ENCODE measurements at places on chromosomes 7 and 10. TPM values are rescaled to one million over a fixed set of nuclear protein-coding genes. Genes with fewer than 3 reads are reported as not detected.
A peak's percentile ranks its signal among the peaks of the same experiment; 100 is the strongest.

STAG3 gene
- 1.1 TPM for total RNA-seq

VAX1 gene
- total RNA-seq: 0.27 TPM

STRIP2 gene
- total RNA-seq: 3.3 TPM

TACR2 gene
- not detected for total RNA-seq

ADIRF gene
- total RNA-seq: not detected

DNA sequence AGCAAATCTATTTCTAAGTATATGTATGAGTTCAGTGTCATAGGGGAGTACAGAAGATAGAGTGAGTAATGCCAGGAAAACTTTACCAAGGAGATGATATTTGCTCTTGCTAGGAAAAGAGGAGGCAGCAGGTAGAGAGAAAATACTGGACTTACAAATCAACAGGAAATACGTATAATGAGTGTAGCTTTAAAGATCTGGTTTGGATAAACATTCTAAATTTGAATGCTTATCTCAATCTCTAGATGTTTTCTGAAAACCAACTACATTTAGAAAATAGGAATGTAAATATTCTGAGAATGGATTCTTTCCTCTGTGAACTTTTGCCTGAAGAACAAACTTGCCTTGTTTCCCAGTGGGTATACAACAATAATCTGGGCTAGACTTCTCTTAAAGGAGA lies 46.9 kb upstream of the GNAI1 start:
- H3K27ac ChIP-seq: no peak overlapping the region
- no peaks in the 10 kb centered on the region for H3K36me3 ChIP-seq
- no peak overlapping the region for H3K4me3 ChIP-seq
- no peaks in the 10 kb centered on the region for H3K27me3 ChIP-seq
- no peaks in the 10 kb centered on the region for H3K4me1 ChIP-seq

- H3K36me3 ChIP-seq: peaks cover under 1% of the 10 kb centered on the region
- peaks cover 3% of the 10 kb centered on the region for H3K27me3 ChIP-seq
- H3K4me3 ChIP-seq: no peak overlapping the region
- DNase-seq: no peak
Measured at GRCh38 chr7:87473192-87473591, 2.3 kb downstream of the ABCB4 start.

DNA sequence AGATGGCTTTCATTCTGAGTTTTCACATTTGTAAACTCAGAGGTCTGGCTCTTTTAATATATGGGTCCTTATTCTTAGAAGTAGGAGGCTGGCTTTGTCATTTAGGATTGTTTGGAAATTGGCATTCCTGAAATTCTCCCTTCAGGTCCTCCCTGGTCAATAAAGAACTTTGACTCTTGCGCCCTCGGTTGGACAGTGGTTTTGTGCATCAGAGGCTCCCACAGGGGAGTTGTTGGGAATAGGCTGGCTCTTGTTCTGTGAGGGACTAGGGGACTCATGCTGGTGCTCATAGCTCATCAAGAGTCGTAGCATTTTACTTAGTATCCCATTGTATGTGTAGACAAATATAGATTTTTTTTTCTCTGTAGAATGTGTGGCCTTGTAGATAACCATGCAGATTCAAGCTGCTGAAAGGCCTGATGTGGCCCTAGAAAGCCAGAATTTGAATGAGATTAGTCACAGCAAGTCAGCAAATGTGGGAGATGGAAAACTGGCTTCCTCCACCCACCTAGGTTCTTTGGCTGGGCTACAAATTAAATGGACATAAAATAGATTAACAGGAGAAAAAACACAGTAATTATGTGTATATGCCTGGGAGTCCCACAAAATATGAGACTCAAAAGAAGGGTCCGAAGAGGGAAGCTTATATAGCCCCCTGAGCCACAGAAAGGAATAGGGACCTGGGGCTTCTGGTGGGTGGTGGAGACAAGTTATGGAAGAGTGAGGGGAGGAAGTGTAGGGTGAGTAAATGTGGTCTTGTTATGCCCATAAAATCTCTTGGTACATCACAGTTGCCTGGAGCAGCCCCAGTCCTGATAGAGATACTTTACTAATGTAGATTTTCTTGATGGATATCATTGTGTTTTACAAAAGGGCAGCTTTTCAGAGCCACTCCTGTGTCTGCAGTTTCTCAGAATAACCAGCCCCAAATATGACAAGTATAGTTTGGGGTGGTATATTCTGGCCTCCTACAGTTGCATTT lies 94.6 kb upstream of the BTBD16 start:
- H3K27ac ChIP-seq: peak overlapping the region; percentile 69
- H3K4me3 ChIP-seq: peak overlapping the region; percentile 67
- H3K4me1 ChIP-seq: peaks cover 69% of the 10 kb centered on the region
- no peaks in the 10 kb centered on the region for H3K36me3 ChIP-seq
- H3K27me3 ChIP-seq: peaks cover 10% of the 10 kb centered on the region

DNA sequence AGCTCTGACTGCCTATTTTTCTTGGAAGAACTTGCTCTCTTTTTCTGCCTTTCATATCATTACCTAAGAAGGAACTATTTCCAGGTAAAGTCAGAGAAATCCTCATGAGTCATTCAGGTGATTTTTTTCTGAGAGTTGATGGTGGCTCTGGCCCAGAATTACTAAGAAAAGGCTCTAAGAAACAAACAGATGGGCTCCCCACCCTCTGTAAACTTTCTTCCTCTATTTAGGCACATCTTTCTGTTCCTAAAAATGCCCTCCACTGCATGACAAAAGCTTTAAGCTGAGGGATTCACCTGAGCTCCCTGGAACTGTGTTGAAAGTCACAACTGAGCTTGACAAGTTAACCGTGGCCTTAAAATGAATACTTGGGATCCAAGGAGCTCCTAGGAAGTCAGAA lies 1.6 kb downstream of the OLAH start:
- no peak for DNase-seq
- no peaks in the 10 kb centered on the region for H3K36me3 ChIP-seq
- no peak overlapping the region for H3K27ac ChIP-seq
- no peaks in the 10 kb centered on the region for H3K4me1 ChIP-seq

DNA sequence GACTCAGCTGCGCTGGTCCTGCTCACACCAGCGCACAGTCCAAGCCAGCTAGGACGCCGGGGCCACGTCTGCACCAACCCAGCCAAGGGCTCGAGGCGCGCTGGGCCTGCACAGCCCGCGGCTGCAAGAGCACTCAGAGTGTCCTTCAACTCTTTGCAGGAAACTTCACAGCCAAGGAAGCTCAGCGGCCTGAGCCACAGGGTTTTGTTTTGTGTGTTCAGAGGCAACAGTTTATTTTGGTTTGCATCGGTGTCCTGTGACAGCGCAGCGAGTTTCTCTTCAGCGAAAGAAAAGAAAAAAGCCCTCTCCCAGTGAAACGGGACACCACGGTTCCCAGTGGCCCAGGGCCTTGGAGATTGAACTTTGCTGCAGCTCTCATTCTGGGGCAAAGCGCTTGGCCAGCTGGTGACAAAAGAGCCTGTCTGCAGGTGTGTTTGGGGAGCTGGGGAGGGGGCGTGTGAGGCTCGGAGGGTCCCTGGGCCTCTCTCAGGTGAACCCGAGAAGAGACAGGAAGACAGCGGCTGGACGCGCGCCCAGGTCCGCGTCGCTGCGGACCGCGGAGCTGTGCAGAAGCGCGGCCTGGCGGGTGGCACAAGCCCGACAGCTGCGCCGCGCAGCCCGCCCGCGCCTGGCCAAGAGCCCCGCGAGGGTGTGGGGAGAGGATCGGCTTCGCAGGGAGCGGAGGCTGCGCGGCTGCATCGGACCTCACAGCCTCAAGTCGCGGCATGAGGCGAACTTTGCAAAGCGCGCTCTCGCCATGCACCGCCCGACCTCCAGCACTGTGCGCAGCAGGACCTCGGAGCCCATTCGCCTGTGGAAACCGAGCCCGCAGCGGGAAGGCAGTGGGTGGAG lies 922 bp downstream of the CXCL12 start:
- H3K4me3 ChIP-seq: peak overlapping the region; percentile 82
- no peak overlapping the region for H3K27ac ChIP-seq
- peaks cover 12% of the 10 kb centered on the region for H3K27me3 ChIP-seq
- H3K36me3 ChIP-seq: no peaks in the 10 kb centered on the region

DNA sequence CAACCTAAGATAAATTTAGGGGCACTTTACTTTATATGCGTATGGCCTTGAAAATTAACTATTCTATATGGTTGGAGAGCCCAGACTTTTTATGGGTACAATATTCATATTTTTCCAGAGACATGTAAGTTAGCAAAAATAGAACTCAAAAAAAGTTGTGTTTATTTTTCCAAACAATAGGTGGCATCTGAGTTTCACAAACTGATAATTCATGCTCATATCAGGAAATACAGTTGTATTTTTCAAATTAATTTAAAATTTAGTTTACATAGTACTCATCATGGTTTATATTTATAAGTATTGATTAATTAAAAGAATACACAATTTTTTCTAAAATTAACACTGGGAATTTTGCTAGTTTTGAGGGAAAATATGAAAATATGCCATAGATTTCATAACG lies 34.6 kb downstream of the ANKRD7 start:
- no peaks in the 10 kb centered on the region for H3K27me3 ChIP-seq
- H3K4me1 ChIP-seq: no peaks in the 10 kb centered on the region
- no peak for DNase-seq
- no peaks in the 10 kb centered on the region for H3K36me3 ChIP-seq
- H3K27ac ChIP-seq: no peak overlapping the region
- no peak overlapping the region for H3K4me3 ChIP-seq

- H3K4me1 ChIP-seq: peaks cover 3% of the 10 kb centered on the region
- H3K27me3 ChIP-seq: peaks cover 59% of the 10 kb centered on the region
- DNase-seq: peak; percentile 33
- H3K4me3 ChIP-seq: peak overlapping the region; percentile 9
- H3K36me3 ChIP-seq: peaks cover 3% of the 10 kb centered on the region
- H3K27ac ChIP-seq: no peak overlapping the region
Measured at GRCh38 chr7:27188386-27189294, 3.6 kb upstream of the HOXA11 start.

DNA sequence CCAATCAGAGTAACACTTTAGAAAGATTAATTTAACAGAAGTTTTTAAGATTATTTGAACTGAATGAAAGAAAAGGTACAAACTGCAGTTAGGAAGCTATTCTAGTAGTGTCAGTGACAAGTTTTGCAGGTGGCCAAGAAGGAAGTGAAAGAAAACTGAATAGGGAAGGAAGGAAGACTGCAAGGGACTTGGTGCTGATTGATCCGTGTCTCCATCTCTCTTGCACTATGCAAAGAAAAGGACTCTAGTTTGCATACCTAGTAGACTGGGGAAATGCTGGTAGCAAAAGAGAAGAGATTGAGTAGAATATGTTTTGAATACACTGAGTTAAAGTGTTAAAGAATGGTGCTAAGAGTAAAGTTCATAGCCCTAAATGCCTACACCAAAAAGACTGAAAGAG lies 33.0 kb downstream of the OR6V1 start:
- no peak for DNase-seq
- H3K27ac ChIP-seq: no peak overlapping the region
- H3K4me1 ChIP-seq: no peaks in the 10 kb centered on the region
- H3K4me3 ChIP-seq: no peak overlapping the region
- peaks cover 9% of the 10 kb centered on the region for H3K36me3 ChIP-seq

DNA sequence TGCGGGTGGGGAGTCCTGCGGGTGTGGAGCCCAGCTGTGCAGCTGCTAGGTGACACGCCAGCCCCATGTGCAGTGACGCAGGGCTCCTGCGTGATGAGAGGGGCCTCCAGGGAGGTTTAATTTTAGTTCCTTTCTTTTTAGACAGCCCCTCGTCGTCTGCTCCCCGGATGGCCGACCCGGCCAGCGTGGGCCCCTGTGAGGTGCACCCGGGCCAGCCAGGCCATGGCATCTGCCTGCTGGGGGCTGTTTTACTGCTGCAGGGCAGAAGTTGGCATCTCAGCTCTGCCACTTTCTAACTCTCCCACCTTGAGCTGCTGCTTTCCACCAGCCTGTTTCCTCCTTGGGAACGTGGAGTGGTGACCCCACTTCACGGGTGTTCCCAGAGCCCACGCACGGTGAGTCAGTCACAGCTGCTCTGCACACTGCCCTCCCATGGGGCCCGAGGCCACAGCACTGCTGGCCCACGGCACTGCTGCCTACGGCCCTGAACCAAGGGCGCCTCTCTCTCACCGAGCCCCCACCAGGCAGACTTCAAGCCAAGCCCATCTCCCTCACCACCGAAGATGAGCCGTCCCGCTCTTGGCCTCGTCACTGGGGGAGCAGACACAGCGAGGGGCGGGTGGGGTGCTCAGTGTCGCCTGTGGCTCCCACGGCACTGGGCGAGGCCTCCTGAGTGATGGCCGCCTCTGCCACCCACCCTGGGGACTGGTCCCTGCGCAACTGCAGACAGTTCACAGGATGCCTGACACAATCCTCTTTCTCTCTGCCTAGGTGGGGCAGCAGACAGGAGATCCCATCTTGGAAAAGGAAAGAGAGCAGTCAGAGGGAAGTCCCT lies 21.3 kb downstream of the CYP2W1 start:
- H3K27ac ChIP-seq: peak overlapping the region; percentile 87
- DNase-seq: peak; percentile 35
- peaks cover 4% of the 10 kb centered on the region for H3K36me3 ChIP-seq
- no peak overlapping the region for H3K4me3 ChIP-seq

DNA sequence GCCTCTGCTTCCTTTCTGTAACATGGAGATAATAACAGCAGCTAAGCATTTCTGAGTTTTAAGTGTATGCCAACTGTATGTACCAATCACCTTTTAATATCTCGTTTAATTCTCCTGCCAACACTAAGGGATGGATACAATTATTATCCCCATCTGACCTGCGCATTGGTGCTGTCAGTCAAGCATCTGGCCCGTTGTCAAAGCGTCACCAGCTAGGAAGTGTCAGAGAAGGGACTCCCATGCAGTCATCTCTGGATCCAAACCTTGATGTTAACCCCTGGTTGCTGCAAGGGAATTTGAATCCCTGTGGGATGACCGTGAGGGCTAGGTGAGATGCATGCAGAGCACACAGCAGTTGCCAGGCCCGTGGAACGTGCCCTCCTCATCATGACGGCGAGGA lies 506.8 kb downstream of the SDK1 start:
- peaks cover 13% of the 10 kb centered on the region for H3K36me3 ChIP-seq
- H3K4me1 ChIP-seq: peaks cover 35% of the 10 kb centered on the region
- peak overlapping the region; percentile 63 for H3K4me3 ChIP-seq
- no peak for DNase-seq
- peak overlapping the region; percentile 84 for H3K27ac ChIP-seq

GRCh38 chr10:114276671-114277070 lies 37.6 kb downstream of the VWA2 start:
- DNase-seq: no peak
- H3K27ac ChIP-seq: no peak overlapping the region
- H3K27me3 ChIP-seq: peaks cover 9% of the 10 kb centered on the region
- H3K4me1 ChIP-seq: no peaks in the 10 kb centered on the region
- H3K36me3 ChIP-seq: no peaks in the 10 kb centered on the region

DNA sequence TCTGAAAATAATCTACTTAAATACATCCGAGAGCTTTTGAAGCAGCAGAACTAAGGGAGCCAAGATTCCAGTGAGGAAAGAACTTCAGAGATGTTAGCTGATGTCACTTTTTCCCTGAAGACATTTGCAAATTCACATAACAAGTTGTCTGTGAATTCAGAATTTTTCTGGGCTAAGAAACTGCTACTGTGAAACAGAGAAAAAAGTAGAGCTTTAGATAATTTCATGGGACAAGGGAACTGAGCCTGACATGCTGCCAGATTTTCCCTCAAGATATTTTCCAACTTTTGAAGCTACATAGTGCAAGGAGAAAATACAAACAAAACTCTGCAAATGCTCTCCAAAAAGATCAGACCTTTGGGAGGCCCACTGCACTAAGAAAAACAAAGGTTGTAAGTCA lies 484.2 kb downstream of the ANKRD7 start:
- H3K27ac ChIP-seq: no peak overlapping the region
- H3K36me3 ChIP-seq: no peaks in the 10 kb centered on the region
- no peaks in the 10 kb centered on the region for H3K27me3 ChIP-seq
- no peak overlapping the region for H3K4me3 ChIP-seq
